ENCODE measurements at places on chromosomes 16 and 17. TPM values are rescaled to one million over a fixed set of nuclear protein-coding genes. Genes with fewer than 3 reads are reported as not detected.

The MYO1D gene
- 6.4 TPM for total RNA-seq

The PAM16 gene
- total RNA-seq = 70.0 TPM

The FA2H gene
- total RNA-seq = 0.50 TPM

The PARD6A gene
- 3.7 TPM for total RNA-seq

The CACNG3 gene
- total RNA-seq = not detected

The C16orf87 gene
- total RNA-seq = 15.2 TPM
